Stimulated activated CD8-positive, alpha-beta memory T cell treated with anti-CD3 and anti-CD28 coated beads, Interleukin-4, amount 100 ng/mL, for 4 hours (primary cell): ENCODE measurements at places on chromosomes 2 and 18.

DNA sequence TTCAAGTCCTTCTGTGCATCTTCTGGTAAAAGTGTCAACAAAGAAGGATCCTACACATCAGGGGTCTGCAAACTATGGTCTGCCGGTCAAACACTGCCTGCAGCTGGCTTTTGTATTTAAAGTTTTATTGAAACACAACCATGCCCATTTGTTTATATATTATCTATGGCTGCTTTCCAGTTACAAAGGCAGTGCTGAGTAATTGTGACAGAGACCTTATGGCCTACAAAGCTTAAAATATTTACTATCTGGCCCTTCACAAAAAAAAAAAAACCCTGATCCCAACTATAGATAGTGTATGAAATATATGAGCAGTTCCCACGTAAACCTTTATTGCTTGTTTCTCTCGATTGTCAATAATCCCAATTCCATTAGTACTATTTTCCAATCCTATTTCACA, 101.4 kb downstream of the RBMS1 start:
- DNase-seq: no peak

- DNase-seq: no peak
Observed at GRCh38 chr18:39958876-39959275, 1996.2 kb upstream of the PIK3C3 start.

DNA sequence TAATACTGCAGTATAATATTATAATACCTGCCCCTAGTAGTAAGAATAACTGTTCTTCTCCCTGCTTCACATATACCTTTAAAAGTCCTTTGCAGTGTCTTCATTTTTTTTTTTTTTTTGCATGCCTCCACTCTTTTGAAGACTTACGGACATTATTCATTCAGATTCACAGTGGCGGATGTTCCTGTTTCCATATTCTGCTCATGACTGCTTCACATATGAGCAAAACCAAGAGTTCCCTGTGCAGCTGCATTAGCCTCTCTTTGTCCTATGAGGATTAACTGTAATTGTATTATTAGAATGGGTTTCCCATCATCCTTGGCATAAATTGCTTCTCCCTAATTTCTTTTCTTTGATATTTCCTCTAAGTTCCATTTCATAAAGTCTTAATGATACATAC, 12.8 kb downstream of the IL18RAP start:
- no peak for DNase-seq

- no peak for DNase-seq
Observed at GRCh38 chr18:12307701-12308385, at the start of gene TUBB6. Gene TUBB6, plus strand, starts transcription at chr18:12308241. Its CDS starts 52 bp downstream, at chr18:12308293.

- no peak for DNase-seq
Observed at GRCh38 chr2:148978706-148979105, 59.8 kb upstream of the LYPD6B start.

- no peak for DNase-seq
Observed at GRCh38 chr2:68719912-68720311, 14.7 kb upstream of the ARHGAP25 start.

GRCh38 chr18:79604913-79605880, 74.4 kb upstream of the CTDP1 start:
- DNase-seq: no peak

- DNase-seq: no peak
Observed at GRCh38 chr2:215722125-215722524, 286.3 kb upstream of the FN1 start.

DNA sequence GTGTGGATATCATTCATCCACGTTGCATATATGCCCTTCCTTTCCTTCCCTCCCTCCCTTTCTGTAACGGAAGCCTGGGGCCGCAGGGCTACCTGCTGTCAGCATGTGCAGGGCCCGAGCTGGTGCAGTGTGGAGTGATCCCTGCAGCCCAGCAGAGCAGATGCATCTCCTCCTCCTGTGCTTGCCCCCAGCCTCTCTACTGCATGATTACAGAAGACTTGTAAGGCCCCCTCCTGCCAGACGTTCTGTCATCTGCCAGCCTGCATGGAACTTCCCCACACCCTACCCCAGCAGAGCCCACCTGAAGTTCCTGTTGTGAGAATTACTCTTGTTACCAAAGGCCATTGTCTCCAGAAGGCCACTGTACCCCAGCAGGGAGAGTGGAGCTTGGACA, 67.5 kb upstream of the FOSL2 start:
- no peak for DNase-seq

- no peak for DNase-seq
Observed at GRCh38 chr18:25247725-25248124, 104.2 kb downstream of the ZNF521 start.

GRCh38 chr2:217604527-217605194, 398.1 kb downstream of the TNS1 start:
- no peak for DNase-seq

GRCh38 chr2:20173496-20174402, 51.2 kb downstream of the SDC1 start:
- DNase-seq: no peak

DNA sequence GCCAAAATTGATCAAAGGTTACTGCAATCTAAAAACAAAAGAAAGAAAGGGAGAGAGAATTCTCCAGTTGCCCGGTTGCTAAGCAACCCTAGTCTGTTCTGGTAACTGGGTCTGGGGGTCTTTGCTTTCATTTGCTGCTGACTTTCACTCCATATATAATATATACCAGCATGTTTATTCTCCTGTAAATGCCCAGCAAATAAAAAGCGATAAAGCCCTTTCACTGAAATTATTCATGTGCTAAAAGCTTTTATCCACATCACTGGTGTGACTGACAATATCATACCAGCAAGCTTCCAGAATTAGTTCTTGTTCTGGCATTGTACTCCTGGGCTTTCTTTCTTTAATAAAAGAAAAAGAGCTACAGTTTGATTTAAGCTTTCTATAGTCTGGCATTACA, 75.5 kb upstream of the ST8SIA3 start:
- no peak for DNase-seq

- DNase-seq: peak; percentile 29
Observed at GRCh38 chr18:23131693-23132319, 3.5 kb upstream of the CABLES1 start.
